Activated CD4-positive, CD25-positive, alpha-beta regulatory T cell (primary cell): ENCODE measurements at places on chromosomes 5 and 9.

DNA sequence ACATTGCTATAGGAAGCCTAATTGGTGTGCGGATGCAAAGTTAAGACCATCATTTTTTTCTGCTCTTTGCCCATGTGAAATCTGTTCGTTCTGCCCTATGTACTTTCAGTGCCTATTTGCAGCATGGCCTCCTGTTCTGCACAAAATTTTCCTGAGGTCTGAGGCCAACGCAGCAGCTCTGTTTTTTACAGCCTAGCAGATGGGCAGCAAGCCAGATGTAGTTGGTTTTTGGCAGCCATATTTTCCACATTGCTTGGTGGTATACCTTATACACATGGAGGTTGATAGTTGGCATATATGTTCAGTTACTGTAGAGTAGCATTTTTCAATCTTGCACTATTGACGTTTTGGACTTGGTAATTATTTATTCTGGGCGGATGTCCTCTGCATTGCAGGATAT is 133.5 kb upstream of the MRPS30 start:
- DNase-seq: no peak

DNA sequence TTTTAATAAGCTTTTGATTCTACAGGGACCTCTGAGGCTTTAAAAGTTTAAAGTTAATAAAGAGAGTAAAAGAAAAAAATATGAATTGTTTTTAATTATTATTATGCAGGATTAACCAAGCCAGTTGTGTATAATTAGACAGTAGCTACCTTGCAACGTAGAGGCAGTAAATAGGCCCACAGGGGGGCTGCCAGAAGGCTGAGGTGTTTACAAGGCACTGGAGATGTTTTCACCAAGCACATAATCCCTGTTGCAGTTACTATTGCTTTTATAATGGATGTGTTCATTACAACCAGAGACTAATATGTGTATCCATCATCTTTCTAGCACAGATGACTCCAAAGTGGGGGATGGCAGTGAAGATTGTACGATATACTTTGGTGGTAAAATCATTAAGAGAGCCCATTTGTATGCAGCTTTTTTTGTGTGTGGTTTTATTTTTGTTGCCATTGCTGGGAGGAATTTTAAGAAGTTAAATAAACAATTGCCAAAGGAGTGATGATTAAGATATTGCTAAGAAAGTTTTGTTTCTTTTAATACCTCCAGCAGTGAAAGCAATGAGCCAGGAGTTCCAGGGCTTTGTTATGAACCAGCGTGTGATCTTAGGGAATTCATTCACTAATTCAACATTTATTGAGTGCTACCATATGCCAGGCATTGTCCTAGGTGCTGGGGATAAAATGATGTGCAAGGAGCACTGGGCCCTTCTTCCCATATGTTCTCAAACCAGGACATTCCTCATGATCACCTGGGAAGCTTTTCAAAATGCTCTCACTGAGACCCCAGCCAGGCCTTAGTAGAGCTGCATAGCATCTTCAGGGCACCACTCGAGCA is 138.7 kb upstream of the EFNA5 start:
- no peak for DNase-seq

GRCh38 chr5:133799571-133800237 is 168.7 kb downstream of the C5orf15 start:
- DNase-seq: no peak

GRCh38 chr9:14031060-14031414 is 282.9 kb downstream of the NFIB start:
- no peak for DNase-seq

- DNase-seq: no peak
These were observed 27.8 kb downstream of the FGF18 start for GRCh38 chr5:171447226-171447625.

GRCh38 chr5:172110260-172110815 is 77.7 kb downstream of the STK10 start:
- DNase-seq: no peak

GRCh38 chr9:21102305-21102704 is 24.6 kb upstream of the IFNB1 start:
- DNase-seq: no peak

- no peak for DNase-seq
These were observed 304.8 kb upstream of the TLE4 start for GRCh38 chr9:79266986-79267385.

- DNase-seq: no peak
These were observed 47.8 kb downstream of the RETREG1 start for GRCh38 chr5:16568875-16569580.

- peak; percentile 8 for DNase-seq
These were observed 680 bp upstream of the RFK start for GRCh38 chr9:76394960-76395252.

- DNase-seq: no peak
These were observed 676.2 kb downstream of the MAT2B start for GRCh38 chr5:164181604-164182003.

DNA sequence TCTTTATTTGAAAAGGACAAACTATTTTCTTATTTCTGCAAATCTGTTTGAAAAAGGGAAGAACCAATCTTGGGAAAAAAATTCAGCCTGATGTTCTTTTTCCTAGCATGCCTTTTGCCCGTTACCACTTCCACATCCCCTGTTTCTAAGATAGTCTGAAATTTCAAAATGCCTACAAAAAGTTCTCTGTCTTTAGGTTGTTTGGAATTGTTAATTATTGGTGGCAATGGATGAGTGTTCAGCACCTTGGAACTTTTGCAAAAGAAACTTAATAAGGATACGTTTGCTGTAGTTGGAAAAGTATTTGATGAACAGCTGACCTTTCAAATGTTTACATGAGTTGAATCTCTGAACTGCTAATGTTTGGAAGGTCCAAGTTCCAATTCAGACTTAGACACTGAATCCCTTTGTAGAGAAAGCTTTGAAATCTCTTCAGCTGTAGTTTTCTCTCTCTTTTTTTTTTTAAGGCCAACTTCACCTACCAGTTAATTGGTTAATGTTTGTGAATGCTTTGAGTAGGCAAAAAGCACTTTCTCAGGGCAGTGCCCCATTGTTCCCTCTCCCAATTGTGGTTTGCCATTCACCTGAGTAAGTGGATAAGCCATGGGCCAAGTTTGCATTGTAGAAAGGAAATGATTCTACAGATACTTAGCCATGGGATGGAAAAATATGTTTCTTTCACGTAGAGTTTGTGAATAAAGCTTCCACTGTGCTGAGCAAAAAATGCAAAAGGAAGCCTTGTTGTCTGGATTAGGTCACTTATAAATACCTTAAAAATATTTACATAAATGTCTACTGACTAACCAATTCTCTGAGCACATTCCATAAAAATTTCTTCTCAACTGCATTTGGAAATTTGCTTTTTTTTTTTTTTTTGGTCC is 156.4 kb upstream of the ELL2 start:
- DNase-seq: no peak
